ENCODE measurements at places on chromosomes 1 and 21.

DNA sequence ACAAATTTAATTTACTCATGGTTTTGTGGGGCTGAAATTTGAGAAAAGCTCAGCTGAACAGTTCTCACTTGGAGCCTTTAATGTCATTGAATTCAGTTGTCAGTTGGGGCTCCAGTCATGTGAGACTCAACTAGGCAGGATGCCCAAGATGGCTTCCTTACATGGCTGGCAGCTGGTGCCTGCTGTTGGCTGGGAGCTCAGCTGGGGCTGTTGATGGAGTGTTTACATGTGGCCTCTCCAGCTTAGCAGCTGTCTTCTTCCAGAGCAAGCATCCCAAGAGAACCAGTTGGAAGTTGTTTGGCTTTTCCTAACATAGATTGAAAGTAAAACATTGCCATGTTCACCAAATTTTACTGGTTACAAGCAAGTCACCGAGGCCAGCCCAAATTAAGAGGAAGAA, 81.8 kb upstream of the KCNA3 start:
- DNase-seq: no peak

- DNase-seq: no peak
Observed at GRCh38 chr1:54332781-54333585, 73.2 kb downstream of the SSBP3 start.

DNA sequence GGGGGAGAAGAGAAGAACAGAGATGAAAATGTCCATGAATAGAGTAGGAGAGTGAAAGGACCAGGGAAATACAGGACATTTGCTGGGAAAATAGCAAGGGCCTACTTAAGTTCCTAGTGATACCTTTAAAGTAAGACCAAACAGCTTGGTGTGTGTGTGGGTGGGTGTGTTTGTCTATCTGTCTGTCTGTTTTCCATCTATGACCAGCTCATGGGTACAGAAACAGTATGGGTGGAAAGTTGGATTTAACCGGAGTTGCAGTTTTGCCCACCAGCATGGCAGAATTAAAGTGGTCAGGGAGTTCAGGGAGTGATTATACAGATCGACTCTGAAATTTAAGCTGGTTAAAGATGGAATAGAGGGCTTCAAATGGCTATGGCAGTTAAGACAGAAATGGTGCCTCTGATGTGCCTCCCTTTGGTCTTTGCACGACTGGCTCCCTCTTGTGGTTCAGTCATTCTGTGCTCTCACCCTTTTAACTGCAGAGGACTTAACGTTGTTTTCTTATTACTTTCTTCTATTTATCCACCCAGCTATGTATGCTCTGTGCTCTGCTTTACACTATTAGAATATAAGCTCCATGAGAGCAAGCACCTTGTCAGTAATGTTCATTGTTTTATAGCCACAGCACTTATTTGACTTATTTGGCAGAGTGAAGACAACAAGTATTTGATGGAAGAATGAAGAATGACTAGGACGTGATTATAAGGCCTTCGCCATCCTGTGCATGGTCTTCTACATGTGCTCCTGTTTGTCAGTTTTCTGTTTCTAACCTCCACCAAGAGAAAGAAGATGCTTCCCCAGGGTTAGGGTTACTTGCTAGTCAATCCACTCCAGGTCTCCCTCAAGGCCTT, 72.7 kb upstream of the AK4 start:
- peak; percentile 35 for DNase-seq

DNA sequence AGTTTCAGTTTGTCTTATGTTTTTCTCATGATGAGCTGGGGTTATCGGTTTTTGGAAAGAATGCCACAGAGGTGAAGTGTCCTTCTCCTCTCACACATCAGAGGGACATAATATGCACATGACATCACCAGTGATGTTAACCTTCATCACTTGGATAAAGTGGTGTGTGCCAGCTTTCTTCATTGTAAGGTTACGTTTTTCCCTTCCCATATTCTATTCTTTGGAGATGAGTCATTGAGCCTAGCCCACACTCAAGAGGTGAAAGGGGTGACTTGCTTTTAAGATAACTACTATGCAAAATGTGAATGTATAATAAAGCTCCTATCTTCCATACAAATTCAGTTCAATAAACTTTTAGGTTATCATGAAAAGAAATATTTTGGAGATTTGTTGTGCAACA, 36.7 kb upstream of the MAGI3 start:
- DNase-seq: no peak

DNA sequence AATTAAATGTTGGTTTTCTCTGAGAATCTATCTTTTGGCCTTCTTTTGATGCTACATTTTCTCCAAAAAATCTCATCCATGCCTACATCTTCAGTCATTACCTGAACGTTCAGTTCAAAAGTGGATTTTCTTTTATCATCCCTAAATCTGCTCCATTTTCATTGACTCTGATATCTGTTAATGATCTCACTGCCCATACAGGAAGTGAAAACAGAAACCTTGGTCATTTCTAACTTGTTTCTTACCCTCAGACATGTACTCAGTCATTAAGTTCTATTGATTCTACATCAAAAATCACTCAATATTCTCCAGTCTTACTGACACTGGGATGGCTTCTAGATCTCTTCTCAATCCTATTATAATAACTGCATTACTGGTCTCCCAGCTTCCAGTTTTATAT, 22.7 kb downstream of the PRKACB start:
- DNase-seq: no peak

DNA sequence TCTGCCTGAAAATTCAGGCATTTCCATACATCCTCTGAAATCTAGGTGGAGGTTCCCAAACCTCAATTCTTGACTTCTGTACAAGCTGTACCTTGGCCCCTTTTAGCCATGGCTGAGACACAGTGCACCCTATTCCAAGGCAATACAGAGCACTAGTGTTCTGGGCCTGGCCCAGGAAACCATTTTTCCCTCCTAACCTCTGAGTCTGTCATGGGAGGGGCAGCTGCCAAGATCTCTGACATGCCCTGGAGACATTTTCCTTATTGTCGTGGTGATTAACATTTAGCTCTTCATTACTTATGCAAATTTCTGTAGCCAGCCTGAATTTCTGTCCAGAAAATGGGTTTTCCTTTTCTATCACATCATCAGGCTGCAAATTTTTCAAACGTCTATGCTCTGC, 248.0 kb upstream of the RGS18 start:
- DNase-seq: no peak

DNA sequence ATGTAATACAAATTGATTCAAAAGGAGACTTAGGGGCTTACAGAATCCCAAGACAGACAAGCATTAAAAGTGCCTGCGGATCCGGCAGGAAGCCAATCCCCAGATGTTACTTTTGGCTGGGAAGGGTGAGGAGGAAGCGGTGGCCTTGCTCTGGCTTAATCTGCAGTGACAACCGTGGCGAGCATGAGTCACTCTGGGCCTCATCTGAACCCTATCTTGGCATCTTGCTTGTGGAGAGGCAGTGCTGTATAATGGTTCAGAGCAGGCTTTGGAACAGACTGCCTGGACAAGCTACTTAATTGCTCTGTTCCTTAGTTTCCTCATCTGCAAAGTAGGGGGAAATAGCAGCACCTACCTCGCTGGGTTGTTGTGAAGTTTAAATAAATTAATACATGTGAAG, 74.1 kb downstream of the XCL2 start:
- no peak for DNase-seq

DNA sequence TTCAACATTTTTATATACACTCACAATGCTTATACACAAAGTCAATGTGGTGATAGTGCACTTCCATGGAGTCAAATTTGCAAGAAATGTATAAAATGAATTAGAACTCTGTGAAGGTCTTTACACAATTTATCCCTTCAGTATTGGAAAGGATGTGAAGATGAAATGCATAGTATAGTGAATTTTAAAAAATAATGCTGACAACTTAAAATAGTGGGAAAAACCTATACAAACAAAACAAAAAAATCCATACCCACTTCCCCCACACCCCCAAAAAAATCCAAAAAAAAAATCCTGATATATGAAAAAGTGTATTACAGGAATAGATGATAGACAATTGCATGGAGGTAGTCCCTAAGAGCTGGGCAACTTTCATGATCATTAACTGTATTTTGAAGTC, 165.3 kb downstream of the HLX start:
- DNase-seq: no peak

GRCh38 chr1:211684791-211685190, 9.4 kb upstream of the NEK2 start:
- DNase-seq: no peak

GRCh38 chr1:108590441-108590840, 30.5 kb downstream of the EEIG2 start:
- no peak for DNase-seq

DNA sequence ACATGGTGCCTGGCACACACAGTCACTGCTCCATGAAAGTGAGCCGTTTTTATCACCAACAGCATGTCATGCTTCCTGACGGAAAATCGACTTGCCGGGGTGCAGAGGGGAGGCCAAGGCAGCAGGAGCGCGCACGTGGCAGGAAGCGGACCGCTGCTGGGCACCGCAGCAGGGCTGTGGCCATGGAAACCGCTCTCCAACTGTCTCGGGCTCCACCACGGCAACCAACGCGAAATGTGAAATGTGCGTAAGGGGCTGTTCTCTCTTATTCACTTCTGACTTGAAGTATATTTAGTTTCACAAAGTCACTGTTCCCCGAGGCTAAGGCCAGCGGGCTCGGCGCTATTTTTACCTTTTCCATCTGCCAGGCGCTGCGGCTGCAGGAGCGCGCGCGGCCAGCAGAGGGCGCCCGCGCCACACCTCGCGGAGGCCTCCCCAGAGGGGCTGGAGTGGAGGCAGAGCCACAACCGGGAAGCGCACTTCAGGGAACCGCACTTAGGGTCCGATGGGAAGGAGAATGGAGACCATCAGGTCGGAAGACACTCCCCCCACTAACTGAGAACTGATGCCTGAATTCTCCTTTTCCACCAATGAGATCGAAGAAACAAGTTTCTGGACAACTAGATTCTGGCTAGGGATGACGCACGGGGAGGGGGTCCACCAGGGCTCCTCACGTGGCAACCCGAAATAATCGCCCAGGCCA, 19.7 kb downstream of the RCC2 start:
- peak; percentile 64 for DNase-seq

GRCh38 chr1:111679541-111679940, 59.7 kb downstream of the INKA2 start:
- no peak for DNase-seq

DNA sequence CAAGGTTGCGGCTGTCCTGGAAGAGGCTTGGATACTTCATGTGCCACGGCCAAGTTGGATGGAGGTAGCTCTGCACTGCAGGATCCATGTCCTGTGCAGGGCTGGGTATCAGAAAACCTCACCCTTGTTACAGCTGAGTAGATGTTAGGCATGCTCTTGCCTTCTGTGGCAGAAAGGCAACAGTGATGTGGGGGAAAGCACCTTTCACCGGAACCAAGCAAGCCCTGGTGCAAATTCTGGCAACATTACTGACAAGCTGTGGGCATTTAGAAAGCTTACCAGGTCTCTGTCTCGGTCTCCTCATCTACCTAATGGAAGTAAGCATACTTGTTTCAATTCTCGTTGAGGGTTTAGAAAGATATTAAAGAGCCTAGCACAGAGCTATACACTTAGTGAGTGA, 14.5 kb upstream of the CDCA8 start:
- DNase-seq: no peak

- no peak for DNase-seq
Observed at GRCh38 chr1:204873714-204874113, 3.1 kb downstream of the NFASC start.

GRCh38 chr1:165907256-165907857, 79.9 kb downstream of the UCK2 start:
- no peak for DNase-seq

DNA sequence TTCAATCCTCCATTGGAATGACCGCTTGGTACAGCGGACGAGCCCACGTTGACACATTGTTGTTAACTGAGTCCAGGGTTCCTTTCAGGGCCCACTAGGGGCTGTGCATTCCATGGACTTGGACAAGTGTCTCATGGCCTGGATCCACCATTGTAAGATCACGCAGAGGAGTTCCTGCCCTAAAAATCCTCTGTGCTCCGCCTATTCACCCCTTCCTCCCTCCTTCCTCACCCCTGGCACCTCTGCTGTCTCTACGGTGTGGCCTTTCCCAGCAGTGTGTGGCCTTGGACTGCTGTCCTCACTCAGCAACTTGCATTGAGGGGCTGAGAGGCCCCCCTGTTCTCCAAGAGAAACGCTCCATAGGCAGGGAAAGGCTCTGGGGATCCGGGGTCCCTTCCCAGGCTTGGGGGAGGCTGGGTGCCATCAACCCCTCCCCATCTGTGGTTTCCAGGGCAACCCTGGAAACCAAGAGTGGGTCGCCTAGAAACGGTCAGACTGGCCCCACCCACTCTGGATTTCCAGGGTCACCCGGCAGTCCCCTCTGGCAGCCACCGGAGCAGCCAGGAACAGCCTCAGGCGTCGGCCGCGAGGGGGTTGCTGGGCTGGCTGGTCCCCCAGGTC, 50.9 kb downstream of the MEGF6 start:
- DNase-seq: no peak

- no peak for DNase-seq
Observed at GRCh38 chr1:115262886-115263285, 75.2 kb downstream of the NGF start.

DNA sequence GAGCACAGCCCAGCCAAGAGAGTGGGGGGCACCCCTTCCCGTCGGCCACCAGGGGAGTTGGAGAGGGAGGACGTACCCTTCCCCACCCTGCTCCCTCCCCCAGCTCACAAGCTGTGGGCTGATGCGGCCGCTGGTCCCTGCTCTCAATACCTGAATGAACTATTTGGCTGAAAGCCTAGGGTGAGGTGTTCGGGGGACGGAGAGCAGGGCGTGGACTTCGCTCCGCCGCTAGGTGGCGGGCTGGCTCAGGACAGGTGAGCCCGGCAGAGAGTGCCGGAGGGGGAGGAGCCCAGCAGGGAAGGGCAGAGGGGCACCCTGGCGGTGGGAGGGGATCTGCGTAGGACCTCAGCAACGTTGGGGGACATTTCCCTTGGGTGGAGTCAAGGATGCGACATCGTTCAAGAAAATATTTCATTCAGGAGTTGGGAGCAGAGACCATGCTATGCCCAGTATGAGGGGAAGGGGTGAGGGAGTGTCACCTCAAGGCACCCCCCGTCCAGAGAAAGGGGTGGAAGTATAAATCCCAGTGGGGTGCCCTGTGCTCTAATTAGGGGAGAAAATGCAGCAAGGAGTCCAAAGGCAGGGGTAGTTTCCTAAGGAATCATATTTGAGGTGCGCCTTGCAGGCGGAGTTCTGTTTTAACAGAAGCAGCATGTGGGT, 12.0 kb upstream of the RHBG start:
- peak; percentile 69 for DNase-seq

DNA sequence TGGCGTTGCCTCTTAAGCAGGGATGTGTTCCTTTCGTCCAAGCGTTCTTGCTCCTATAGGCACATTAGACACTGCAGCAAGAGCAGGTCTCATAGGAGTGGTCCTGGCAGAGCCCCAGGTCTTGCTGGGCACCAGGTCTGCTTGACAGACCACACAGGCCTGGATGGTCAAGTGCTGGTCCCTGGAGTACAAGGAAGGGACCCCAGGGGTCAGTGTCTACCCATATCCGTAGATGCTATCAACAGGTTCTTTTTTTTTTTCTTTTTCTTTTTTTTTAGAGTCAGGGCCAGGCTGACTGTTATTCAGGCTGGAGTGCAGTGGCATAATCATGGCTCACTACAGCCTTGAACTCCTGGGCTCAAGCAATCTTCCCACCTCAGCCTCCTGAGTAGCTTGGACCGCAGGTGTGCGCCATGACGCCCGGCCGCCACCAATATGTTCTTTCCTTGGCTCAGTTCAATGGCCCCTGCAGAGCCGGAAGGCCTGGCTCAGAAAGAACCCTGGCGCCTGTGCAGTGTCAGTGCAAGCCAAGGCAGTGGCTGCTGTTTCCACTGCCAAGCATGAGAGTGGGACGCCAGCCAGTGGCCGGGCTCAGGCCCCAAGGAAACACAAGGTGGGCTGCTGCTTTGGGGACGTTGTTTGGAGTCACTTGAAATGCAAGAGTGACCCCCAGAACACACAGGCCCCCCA, 10.0 kb upstream of the TNFRSF8 start:
- DNase-seq: no peak
